ENCODE measurements at places on chromosomes 2 and 18.

DNA sequence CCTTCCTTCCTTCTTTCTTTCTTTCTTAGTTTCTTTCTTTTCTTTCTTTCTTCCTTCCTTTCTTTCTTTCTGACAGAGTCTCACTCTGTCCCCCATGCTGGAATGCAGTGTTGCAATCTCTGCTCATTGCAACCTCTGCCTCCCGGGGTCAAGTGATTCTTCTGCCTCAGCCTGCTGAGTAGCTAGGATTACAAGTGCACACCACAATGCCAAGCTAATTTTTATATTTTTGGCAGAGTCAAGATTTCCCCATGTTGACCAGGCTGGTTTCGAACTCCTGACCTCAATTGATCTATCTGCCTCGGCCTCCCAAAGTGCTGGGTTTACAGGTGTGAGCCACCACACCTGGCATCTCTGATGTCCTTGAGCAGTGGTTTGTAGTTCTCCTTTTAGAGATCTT, 48.5 kb downstream of the IL1R2 start:
- DNase-seq: no peak

DNA sequence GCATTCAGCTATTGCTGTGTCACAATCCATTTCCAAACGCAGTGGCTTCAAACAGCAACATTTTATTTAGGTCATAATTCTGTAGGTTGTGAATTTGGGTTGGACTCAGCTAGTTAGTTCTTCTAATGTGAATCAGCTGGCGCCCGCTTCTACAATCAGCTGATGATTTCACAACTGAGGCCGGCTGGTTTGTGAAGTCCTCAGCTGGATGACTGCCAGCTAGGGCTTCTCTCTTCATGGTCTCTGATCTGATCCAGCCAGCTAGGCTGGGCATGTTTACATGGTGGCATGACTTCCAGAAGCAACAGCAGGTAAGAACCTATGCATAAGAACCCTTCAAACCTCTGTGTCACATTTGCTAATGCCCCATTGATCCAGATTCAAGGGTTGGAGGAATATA, 172.0 kb downstream of the SLC4A10 start:
- DNase-seq: no peak

DNA sequence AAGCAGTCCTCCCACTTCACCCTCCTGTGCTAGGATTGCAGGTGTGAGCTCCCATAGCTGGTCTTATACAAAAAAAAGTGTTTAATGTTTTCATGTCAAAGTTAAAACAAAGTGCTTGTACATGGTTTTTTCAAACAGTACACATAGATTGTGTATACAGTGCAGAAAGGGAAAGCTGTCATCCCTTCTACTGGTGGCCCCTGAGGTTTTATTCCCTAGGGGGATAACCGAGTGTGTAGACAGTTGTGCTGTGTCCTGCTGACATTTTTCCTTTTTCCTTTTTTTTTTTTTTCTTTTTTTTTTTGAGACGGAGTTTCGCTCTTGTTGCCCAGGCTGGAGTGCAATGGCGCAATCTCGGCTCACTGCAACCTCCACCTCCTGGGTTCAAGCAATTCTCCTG, 10.8 kb downstream of the TUBB6 start:
- no peak for DNase-seq

GRCh38 chr18:75801178-75801577, 373.7 kb upstream of the SMIM21 start:
- no peak for DNase-seq

DNA sequence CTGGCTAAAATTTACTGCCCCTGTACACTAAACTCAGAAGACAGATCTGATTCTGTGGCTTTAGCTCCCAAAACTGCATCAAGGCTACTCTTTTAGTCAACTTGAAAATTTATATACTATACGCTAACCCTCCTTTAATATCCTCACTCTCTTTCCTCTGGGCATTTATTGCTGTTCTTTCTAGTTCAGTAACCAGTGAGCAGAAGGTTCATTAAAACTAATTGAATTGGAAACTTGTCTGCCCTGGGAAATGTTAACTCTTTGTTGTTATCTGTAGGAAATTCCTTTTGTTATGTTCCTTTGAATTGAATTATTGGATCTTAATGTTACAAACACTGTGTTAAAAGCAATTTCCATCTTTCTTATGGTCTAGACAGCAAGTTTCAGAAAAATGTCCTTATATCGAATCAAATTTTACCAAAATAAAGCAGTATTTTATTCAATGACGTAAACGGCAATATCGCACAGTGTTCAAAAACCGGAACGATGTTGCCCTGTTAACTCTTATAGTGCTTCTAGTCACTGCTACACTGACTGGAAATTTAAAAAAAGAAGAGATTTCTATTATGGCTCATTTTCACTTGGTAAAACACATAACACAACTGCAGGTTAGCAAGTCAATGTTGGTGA, 168.3 kb downstream of the NR4A2 start:
- DNase-seq: no peak

DNA sequence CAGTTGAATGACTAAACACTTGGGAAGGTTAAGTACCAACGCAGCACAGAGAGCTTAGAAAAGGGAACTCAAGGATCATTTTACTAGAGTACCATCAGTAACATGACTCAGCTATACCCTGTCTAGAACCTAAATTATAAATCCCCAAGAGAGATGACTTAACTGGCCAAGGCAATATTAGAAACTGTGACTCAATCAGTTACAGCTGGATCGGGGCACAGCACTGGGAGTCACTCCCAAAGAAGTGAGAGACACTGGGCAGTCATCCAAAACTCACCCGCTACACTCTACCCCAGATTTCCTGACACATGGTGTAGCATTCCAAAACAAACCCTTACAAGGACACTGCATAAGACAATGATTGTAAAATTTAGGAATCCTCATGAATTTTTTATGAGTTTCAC, 17.7 kb downstream of the IWS1 start:
- DNase-seq: peak; percentile 60

DNA sequence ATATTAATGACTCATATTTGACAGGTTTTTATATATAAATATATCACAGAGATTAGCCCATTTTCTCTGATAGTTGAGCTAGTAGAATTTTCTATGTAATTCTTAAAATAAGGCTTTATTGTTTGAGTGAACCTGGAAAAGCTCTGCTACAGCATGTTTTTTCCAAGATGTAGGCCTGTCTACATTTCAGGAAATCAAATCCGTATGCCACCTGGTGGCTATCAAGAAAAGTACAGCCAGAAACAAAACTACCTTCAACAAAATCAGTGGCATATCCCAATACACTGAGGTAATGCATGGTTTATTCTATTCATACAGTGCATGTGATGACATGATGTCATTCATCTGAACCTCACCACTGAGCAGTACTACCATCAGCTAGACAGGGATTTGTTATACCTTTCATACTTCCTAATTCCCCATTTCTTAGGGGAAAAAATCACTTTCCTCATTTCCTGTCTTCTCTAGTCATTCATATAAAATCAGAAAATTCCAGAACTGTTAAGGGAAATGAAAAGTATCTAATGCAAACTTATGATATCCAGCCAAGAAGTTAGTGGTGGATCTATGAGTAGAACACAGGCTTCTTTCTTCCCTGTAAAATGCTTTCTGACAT, 310.4 kb upstream of the SYT4 start:
- no peak for DNase-seq

DNA sequence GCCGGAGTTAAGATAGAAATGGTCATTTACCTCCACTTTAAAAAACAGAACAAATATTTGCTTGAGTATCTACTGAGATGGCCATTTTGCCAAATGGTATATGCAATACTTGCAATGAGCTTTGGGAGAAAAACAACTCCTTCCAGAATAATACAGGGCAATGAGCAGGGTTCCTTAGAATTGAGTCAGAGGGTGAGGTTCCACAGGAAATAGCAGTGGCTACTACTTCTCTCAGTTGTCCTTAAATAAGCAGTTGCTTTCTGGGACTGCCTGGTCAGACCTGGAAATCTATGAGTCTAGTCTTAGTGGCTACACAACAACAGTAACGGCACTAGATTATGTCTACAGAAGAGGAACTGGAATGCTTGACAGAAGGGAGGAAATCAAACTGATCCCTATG, 80.9 kb upstream of the CCDC85A start:
- no peak for DNase-seq

DNA sequence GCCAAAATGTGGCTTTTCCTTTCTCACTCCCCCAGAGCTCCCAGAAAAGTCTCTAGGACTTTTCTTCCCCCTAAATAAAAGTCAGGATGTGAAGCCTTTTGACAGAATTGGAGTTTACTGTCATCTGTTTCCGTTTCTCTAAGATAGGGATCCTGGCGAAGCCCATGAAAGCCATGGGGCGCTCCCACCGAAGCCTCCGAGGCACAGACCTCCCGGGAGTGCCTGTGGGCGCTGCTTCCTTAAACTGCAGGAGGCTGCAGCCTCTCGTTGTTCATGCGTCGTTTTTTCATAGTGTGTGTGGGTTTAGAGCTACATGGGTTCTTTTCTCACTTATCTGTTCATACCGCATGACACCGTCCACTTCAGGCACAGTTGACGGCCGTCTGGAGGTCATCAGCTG, 56.8 kb downstream of the ASAP2 start:
- peak; percentile 58 for DNase-seq

GRCh38 chr2:96117701-96118588, 1.6 kb upstream of the ADRA2B start:
- peak; percentile 43 for DNase-seq

DNA sequence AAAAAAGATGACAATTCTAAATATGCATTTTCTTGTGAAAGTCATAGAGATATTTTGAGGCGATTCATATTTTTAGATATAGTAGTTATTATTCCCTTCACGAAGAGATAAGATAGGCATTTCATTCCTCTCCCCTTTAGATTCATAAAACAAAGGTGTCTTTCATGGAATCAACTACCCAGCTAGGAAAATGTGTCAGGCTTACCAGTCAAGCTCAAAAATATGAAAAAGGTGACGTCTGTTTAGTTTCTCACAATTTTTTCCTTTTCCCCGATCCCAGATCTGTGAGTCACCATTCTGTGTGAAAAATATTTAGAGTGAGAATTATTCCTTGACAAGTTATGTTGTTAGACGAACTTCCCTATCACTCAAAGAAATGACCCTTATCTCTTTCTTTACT, 95.4 kb upstream of the FN1 start:
- DNase-seq: no peak

- DNase-seq: no peak
These were observed 575 bp downstream of the TMEM150A start for GRCh38 chr2:85601771-85602475.

DNA sequence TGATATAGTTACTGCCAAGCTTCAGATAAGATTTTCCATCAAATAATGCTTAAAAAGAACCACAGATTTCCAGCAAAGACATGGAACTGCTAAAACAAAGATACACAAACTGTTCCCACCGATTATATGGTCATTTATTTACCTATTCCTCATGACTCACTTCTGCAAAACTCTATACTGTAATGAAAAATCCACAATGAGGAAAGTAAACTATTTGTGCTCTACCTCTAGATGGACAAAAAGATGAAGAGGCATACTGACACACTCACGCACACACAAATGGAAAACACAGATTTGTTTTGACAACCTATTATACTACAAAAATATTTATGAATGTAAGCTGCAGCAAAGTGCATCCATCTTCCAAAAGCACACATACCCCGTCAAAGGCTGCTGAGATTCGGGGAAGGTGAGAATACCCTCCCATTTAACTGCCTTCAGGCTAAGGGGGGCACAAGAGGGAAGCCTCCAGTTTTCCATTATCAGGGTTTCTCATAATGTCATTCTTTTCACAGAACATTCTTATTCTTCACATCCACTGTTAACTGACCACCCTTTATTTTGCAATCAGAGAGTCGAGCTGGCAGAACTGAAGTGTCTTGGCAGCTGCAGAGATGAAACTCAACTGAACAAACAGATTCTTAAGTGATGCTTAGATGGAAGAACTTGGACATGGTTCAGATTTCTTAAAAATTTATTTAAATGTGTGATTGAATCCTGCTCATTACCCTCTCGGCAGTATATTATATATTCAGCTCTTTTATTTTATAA, 115.9 kb upstream of the TANK start:
- DNase-seq: no peak

GRCh38 chr2:23291239-23291638, 93.7 kb upstream of the KLHL29 start:
- DNase-seq: no peak

GRCh38 chr2:143835481-143835880, 684.4 kb downstream of the ZEB2 start:
- DNase-seq: no peak

DNA sequence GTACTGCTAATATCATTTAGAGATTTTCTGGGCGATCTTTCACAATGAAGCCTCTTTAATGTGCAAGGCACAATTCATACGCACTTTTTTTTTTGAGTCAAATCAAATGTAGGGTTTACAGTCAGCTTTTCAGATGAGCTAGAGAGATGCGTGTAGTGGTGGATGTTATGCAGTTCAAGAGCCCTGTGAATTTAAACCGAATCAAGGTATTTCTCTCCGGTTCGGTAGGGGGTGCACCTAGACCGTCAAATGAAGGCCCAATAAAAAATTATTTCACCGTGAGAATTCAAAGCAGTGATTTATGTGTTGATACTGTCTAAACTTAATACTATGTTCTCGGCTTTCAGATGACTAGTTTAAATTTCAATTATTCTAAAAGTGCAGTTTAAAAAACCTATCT, 1.1 kb downstream of the PTH2R start:
- peak; percentile 53 for DNase-seq

DNA sequence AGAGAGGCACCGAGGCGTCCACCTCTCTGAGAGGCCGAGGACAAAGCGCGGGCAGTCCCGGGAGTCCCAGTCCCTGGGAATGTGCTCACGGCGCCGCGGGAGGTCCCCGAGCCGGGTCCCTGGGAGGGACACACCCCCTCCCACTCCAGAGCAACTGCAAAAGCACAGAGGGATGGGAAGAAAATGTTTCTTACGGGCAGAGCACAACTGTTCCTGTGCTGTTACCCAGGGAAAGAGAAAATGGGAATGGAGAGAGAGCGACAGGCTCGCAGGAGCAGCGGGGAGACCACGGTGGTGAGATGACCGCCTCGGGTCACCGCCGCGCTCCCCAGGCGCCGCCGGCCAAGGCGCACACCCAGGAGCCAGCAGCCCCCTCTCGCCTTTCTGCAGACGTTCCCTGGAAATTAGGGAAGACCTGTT, 1.2 kb upstream of the BCL11A start:
- DNase-seq: peak; percentile 30

DNA sequence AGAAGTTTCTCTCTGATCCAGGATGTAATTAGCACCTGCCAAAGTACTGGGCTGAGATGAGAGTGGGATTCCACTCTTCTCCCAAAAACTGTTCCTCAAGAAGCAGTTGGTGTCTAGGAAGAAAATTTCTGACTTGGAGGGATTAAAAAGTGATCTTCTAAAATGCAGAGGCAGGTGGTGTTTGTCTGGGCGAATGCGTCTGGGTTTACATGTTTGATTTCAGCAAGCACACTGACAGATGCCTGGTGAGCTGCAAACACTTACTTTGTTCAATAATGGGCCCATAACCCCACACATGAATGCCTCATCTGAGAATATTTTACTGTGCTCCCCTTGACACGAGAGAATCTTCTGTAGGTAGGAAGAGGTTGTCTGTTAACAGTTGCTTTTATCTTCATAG, 24.3 kb upstream of the KCNF1 start:
- no peak for DNase-seq

DNA sequence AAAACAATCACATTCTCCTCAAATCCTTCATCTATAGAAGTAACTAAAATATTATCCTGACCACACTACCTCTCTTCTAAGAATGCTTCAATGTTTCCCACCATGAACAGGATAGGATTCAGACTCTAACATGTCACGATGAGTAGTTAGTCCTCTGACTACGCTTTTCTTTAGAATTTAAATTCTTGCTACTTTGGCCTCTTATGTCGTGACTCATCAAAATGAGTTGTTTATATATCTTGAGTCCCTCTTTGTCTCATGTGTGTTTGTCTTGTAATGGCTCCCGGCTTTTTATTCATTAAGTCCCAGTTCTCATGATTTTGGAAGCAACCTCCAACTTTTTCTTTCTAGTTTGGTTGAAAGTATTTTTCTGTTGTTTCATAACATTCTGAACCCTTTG, 1289.2 kb downstream of the DSC3 start:
- DNase-seq: no peak
